ENCODE measurements at places on chromosomes 12 and 14.

- DNase-seq = no peak
These were observed 12.6 kb upstream of the DIO2 start for GRCh38 chr14:80223696-80224465.

DNA sequence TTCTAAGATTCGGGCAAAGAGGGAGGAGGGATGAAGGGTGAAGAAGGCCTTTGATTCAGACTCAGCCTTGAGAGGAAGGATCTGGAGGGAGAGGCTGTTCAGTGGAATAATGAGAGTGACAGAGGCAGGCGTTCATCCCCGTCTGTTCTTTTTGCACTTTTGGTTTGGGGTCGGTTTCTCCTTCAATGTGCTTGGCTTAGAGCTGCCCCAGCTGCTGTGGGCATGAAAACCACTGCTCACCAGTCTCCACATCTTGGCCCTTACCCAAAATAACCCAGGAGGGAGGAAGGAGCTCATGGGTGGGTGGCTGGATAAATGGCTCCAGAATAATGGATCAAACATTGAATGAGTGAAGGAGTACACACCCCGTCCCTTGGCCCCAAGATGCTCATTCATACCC lies 261.7 kb upstream of the FKBP4 start:
- no peak for DNase-seq

- DNase-seq = no peak
These were observed 1.4 kb upstream of the ARHGDIB start for GRCh38 chr12:14962797-14963196.

DNA sequence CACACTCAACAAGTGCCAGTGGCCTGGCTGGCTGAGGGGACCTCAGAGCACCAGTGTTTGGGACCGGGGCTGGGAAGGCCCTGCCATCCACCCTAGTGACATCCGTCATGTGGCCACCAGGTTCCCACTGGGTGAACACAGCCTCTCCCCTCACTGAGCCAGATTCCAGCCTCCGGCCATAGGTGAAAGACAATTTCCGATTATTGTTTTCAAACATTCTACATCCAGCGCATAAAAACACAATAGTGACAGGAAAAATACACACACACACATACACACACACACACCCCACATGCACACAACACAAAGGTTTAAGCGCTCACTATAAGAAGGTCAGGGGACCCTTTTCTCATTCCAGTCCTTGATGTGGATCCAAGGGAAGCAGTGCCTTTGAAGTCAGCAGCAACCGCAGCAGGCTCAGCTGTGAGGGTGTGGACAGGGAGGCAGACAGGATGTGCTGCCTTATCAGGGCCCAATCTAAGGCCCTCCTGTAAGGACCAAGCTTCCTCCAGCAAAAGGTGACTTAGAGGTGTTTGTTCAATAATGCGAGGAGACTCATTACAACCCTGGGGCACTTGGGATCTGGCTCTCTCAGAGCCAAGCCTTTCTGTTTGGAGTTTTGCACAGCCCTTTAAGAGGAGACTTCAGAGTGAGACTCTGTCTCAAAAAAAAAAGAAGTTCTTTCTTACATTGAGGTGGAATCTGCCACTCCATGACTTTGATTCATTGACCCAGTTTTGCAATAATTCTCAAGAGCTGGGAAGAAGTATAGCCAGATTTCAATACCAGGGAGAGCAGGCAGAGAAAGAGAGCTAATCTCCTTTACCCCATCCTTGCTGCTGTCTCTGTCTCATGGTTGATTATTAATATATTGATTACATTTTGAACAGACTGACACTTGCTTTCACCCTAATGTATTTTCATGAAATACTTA lies 227.8 kb downstream of the ZFP36L1 start:
- DNase-seq = no peak

- DNase-seq = no peak
These were observed 9.6 kb upstream of the AKAP6 start for GRCh38 chr14:32319368-32320049.

- no peak for DNase-seq
These were observed 708.8 kb downstream of the RERGL start for GRCh38 chr12:17381211-17381610.

DNA sequence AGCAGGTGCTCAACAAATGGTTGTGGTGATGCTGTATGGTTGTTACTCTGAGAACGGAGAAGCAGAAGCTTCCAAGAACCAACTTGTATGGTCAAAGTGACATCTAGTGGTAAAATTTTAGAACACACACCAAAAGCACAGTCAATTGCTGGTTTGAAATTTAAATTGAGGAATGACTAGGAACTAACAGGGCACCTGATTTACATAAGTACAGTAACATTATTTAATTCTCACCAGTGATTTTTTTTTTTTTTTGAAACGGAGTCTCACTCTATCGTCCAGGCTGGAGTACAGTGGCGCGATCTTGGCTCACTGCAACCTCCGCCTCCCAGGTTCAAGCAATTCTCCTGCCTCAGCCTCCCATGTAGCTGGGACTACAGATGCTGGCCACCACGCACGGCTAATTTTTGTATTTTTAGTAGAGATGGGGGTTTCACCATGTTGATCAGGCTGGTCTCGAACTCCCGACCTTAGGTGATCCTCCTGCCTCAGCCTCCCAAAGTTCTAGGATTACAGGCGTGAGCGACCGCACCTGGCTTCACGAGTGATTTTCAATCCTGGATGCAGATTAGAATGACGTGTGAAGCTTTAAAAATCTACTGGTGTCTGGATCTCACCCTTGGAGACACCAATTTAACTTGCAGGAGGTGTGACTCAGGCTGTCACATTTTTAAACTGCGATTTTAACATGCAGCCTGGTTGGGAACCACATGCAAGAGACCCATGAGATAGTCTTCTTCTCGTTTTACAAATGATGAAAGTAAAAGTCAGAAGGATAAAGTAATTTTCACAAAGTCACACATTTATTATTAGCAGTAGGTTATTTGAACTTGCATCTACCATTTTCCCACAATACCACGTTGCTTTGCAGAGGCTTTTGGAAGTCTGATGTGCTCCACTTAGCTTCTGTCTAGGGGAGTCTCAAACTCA lies 14.1 kb upstream of the NUMB start:
- no peak for DNase-seq

DNA sequence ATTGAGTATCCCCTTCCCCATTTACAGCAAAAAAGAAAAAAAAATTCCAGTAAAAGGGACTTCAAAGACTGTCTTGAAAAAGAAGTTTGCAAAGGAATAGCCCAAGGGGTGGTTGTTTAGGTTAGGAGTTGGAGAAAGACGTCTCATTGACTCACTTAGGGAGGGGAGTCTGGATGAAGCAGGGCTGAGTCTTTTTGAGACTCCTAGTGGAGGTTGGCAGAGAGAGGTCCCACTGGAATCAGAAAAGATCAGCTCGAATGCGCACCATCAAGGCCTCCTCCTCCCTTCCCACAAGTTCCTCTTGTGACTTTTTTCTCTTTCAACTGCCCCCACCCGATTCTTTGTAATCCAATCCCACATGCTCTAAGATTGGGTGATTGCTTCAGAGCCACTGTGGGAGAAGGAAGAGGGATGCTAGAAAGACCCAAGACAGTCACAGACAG lies 1.9 kb downstream of the ARHGEF40 start:
- no peak for DNase-seq

- no peak for DNase-seq
These were observed 4.4 kb downstream of the TMEM179 start for GRCh38 chr14:104600141-104600643.

DNA sequence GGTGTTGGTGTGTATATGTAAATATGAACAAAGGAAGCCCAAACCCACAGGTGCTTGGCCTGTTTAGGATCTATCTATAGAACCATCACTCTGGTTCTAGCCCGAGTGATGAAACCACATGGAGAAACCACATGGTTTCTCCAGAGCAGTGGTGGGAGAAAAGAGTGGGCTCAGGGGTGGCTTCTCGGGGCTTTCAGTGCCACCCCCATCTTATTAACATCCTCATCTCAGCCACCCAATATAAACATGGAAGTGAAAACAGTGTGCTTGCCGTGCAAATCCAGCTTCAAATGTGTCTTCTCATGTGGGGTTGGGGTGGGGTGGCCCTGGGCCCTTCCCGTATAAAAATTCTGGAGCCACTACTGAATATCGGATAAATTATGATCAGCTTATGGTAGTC lies 109.0 kb downstream of the STAB2 start:
- no peak for DNase-seq

DNA sequence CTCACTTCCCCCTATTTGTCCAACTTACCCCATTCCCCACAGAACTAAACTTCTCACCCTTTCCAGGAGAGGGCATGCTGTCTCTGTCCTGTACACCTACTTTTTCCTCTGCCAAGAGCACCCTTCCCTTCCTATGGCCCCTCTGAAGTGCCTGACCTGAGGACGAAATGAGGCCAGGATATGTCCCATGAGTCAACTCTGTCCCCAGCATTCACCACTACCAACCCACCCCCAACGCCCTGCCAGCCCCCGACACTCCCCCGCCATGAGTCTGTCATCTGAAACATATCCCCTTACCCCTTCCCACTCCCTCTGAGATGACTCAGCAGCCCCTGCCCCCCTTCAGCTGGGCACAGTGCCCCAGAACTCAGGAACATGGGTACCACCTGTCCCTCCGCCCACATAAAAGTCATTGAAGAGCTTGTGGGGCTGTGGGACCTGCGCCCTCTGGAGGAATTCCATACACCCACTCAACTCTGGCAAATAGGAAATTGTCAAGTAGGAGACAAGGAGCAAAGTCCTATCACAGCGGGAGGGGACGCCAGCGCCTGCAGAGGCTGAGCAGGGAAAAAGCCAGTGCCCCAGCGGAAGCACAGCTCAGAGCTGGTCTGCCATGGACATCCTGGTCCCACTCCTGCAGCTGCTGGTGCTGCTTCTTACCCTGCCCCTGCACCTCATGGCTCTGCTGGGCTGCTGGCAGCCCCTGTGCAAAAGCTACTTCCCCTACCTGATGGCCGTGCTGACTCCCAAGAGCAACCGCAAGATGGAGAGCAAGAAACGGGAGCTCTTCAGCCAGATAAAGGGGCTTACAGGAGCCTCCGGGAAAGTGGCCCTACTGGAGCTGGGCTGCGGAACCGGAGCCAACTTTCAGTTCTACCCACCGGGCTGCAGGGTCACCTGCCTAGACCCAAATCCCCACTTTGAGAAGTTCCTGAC lies 26.3 kb downstream of the ITGA7 start:
- DNase-seq = no peak

GRCh38 chr14:81192594-81192993 lies 28.2 kb downstream of the GTF2A1 start:
- DNase-seq = no peak

- no peak for DNase-seq
These were observed 623 bp upstream of the TSPAN8 start for GRCh38 chr12:71158361-71158882.

- DNase-seq = peak; percentile 75
These were observed 42.8 kb upstream of the P2RX7 start for GRCh38 chr12:121089813-121090430.

DNA sequence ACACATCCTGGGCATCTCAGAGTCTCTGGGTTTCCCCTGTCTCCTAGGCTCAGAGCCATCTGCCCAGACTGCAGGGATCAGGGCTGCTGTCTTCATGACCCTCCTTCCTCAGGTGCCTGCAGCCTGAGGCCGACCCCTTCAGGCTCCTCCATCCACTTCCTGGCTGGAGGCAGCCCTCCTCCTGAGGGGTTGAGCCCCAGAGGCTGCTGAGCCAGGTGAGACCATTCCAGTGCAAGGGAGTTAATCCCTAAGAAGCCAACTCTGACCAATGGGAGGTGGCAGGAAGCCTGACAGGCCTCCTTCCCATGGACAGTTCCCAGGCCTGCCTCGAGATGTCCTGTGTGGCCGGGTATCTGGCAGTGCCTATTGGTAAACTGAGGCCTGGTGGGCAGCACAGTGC lies 8.4 kb upstream of the PPP4R4 start:
- no peak for DNase-seq

GRCh38 chr12:104578453-104578852 lies 121.7 kb downstream of the CHST11 start:
- no peak for DNase-seq
